ENCODE measurements at places on chromosomes 2 and 18.

DNA sequence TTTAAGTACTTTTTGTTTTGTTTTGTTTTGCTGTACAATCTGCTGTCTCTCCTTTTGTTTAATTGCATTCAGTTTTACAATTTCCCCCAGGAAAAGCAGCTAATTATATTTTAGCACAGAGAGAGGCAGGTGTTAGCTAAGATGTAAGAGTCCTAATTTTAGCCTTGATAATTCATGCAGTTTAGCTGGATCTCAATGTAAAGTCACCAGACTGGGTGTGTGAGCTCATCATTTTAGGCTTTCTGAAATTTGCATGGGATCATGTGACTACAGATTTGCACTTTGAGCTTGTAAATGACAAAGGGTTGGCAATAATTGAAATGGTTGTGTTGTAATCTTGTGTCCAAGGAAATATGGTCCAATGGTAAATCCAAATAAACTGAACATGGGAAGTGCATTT, 68.5 kb downstream of the ETAA1 start:
- no peak for DNase-seq

DNA sequence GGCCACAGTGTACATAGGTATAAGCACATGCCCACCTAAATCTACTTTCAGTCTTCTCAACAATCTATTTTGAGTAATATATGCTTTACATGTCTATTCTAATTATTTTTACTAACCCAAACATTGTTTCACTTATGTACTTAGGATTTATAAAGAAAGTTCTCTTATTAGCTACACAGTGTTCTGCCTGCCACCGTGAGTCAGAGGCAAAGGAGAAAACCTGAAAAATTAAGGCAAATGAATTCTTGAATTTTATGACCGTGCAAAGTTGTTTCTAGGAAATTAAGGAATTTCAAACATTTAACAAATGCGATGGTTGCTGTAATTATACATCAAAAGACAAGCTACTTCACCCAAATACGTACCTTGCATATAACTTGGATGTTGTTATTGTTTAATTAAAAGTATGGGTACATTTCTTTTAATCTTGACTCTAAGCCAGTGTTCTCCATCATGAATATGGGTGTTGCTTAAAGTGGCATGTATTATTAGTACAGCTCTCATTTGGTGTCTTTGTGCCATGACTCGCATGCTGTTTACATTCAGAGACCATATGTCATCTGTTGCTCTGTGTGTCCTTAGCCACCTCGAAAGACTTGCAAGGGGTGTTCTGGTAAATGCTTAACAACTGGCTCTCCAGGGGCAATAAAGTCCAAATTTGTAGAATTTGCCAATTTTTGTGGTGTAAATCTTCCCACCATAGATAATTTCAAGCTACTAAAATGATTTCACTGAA, 154.3 kb upstream of the FN1 start:
- peak; percentile 28 for DNase-seq

DNA sequence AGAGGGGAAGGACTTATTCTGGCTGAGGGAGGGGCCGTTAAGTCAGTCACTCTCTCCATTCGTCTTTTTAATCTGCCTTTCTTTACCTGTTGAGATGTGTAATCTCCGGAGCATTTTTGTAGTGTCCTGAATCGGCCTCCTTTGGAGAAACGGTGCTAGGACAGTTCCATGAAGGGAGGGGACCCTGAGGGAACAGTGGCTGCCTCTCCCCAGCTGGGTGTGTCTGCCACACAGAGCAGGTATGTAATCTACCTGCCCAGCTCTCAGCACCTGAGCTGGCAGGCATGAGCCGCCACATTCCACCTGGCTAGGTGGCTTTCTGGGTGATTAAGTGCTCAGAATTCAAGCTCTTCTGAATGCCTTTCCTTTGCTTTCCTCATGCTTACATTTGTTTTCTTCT, 131.2 kb downstream of the WDSUB1 start:
- peak; percentile 8 for DNase-seq

DNA sequence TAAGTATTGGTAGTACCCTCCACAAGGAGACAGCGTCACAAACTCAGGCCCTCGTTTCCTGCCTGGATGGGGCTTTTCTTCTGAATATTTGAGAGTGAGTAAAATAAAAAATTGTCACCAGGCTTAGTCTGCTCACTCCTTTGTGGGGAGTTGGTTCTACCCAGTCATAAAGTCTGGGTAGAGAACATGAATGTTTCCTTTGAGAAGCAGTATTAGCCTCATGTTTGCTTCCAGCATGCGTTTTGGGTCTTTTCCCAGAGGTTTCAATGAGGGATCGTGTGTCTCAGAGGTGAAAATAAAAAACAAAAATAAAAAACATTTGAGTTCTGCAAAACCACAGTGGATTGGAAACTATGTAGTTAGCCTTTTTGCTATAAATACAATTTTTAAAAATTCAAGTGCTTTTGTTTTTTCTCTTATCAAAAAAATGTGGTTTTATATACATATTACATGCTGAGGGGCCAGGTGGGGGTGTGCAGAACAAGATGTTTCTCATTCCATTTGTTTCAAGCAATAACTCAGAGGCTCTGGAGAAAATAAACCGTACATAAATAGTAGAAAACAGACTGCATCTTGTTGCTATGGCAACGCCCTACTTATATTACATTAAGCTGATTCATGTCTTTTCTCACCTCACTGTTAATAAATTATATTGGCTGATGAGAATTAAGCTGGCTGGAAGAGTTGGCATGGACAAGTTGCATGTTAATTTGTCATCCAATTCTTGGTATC, 225.4 kb upstream of the FBXO11 start:
- peak; percentile 79 for DNase-seq

- no peak for DNase-seq
These were observed 50.0 kb downstream of the TMEM163 start for GRCh38 chr2:134668821-134669220.

GRCh38 chr2:21610304-21610703, 486.5 kb downstream of the TDRD15 start:
- no peak for DNase-seq

Measured in DMS53 (cell line).